ENCODE measurements at places on chromosomes 2 and 18. TPM values are rescaled to one million over a fixed set of nuclear protein-coding genes. Genes with fewer than 3 reads are reported as not detected.

DNA sequence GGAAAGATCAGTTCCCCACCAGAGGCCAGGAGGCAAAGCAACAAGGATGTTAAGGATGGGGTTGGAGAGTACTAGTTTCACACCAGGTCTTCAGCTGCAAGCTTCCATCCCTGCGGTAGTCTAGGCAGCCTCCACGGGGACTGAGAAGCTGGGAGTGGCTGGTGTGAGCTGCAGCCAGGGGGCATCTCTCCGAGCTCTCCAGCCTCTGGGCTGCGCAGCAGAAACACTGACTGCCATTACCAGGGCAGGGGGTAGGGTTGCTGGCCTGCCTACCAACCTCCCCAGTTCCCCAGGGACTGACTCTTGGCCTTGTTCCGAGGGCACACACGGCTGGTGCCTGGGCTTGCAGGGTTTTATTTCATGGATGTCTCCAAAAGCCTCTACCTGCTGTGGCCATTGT, 15.9 kb downstream of the GATA6 start:
- no peak for DNase-seq

DNA sequence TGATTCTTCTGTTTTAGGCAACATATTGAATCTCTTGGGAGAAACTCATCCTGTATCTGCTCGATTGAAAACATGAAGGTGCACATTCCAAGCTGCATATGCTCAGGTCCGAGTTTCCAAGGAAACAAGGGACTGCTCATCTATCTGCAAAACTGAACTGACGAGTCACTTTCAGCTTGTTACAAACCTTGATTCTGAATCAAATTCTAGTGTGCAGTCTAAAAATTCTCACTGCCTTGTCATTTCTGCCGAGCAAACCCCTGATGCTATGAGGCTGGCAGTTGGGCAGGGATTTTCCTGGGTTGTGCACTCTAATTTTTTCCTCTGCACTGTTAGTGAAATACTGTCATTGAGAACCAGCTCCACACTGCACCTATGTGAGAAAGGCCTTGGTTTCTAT, 101.3 kb upstream of the ETAA1 start:
- DNase-seq: no peak

- no peak for DNase-seq
Observed at GRCh38 chr2:120283649-120284048, 31.0 kb downstream of the RALB start.

DNA sequence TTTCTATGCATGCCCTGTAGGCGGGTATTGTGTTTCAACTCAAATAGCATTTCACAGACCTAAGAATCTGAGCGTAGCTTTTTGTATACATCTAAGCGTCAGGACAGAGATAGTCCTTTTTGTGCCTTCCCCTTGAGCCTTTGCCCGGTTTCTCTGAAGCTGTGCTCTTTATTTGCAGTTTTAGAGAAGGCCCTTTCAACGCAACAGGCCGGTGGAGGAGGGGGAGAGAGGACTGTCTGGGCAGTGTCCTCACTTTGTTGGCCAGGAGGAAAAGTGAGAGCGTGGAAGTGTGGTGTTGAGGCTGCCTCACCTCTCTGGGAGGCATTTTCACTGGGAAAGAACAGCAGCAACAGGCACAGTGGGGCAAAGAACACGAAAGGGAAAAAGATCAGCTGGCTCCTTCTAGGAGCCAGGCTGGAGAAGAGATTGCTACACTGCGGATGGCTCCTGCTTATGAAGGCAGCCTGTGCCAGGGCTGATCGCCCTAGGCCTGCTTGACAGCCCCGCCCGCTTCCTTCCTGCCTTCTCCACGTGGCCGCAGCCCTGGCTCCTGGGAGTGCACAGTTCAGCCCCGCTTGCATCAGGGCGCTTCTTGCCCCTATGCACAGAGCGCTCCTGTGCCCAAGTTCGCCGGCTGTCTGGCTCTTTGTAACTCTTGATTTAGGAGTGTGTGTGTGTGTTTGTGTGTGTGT, 195.6 kb upstream of the POU3F3 start:
- peak; percentile 37 for DNase-seq

DNA sequence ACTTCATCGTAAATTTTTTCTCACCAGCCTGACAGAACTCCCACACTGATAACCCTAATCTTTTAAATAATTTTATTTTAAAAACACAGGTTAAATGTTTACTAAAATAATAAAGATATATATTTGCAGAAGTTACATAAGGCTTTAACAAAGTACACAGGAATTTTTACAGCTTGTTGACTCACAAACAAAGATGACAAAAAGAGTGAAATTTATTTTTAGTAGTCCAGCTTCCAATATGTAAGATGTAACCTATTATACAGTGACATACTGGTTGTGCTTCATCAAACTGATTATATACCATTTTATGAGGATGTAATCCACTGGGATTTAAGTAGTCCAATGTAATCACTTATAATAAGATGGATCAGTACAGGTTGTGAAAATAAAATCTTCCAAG, 348.9 kb upstream of the SLC39A10 start:
- no peak for DNase-seq

- DNase-seq: no peak
Observed at GRCh38 chr2:105394951-105395611, 3.8 kb downstream of the FHL2 start.

- DNase-seq: peak; percentile 11
Observed at GRCh38 chr2:170425281-170425751, 247.4 kb downstream of the MYO3B start.

The SERPINB7 gene
- total RNA-seq: 0.99 TPM

DNA sequence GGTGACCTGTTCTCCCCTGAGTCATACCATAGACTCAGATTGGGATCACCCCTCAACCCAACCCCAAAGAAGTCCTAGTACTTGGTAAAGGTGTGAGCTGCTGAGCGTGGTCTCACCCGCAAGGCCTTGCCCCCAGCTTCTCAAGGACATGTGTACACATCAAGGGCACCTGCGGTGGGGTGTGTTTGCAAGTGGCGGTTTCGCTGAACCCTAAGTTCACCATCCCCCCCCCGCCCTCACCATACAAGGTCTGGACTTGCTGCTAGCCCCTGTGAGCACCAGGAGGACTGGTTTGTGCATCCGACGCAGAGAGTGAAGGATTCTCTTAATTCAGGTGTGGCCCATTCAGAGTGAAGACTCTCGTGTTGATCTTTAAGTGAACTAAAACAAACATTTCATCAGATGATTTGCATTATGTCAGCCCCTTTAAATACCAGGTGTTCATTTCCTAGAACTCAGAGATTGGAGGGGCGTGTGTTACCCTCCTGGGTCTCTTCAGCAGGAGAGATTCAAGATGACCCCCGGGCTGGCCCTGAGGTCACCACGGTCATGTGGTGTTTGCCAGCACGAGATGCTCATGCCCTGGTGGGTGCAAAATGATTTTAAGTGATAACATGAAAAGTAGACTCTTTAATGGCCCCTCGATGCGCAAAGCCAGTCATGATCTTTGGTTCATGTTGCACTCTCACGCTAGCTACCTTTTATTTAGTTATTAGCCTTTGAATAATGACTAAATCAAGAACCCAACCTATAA, 27.8 kb downstream of the MTERF4 start:
- DNase-seq: no peak

DNA sequence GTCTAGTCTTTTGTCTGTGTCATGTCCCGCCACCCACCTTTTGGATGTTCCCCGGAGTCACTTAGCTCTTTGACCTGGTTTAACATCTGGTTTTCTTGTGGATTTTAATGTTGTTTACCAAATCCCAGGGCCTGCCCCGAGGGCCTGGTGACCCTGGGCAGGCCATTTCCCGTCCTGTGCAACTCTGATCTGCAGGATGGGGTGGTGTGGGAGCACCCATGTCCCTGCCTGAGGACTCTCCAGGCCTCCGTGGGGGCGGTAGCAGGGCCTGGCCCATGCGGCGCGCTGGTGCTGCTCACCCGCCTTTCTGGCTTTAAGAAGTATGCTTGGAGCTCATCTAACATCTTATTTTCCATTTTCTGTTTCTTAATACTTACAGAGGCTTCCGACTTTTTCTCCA, 10.7 kb downstream of the RAMP1 start:
- DNase-seq: no peak

The RBM44 gene
- not detected for total RNA-seq

GRCh38 chr18:1779587-1779986, 791.7 kb downstream of the METTL4 start:
- DNase-seq: no peak

- peak; percentile 25 for DNase-seq
Observed at GRCh38 chr2:191173206-191173605, 22.4 kb upstream of the STAT4 start.

DNA sequence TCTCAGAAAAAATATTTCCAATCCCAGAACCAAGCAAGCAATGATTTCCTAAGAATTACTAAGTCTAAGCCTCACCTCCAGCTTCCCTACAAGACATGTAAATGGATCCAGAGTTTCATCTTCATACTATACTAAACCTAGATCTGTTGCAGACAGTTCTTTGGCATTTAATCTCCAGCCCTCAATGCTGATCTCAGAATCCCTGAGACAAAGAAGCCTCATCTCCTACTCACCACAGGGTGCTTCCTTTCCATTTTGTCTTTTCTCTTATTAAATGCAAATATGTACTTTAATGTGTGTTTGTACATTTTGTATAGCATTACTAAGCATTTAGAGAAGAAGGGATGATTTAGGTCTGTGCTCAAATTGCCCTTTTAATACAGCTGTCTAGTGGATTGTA, 954.9 kb downstream of the TDRD15 start:
- no peak for DNase-seq

The POTEI gene
- total RNA-seq: 0.13 TPM

- no peak for DNase-seq
Observed at GRCh38 chr2:55175254-55176093, 56.6 kb downstream of the CLHC1 start.

The CPO gene
- not detected for total RNA-seq

The HAAO gene
- total RNA-seq: not detected

DNA sequence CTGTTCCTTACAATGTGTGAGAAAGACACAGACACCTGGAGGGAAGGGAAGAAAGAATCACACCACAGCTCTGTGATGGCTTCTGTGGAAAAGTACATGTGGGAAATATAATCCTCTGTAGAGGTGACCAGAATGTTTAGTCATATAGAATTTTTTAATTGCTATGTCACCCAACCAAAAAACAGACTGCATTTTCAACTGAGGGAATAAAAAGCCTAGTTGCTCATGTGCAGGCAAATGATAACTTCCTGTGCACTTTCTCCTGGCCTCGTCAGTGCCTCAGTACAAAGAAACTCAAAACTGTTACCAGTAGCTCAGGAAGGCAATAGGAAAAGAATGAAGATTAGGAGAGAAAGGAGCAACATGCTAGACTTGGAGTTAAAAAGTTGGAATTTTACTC, 326.8 kb downstream of the OSR1 start:
- no peak for DNase-seq

DNA sequence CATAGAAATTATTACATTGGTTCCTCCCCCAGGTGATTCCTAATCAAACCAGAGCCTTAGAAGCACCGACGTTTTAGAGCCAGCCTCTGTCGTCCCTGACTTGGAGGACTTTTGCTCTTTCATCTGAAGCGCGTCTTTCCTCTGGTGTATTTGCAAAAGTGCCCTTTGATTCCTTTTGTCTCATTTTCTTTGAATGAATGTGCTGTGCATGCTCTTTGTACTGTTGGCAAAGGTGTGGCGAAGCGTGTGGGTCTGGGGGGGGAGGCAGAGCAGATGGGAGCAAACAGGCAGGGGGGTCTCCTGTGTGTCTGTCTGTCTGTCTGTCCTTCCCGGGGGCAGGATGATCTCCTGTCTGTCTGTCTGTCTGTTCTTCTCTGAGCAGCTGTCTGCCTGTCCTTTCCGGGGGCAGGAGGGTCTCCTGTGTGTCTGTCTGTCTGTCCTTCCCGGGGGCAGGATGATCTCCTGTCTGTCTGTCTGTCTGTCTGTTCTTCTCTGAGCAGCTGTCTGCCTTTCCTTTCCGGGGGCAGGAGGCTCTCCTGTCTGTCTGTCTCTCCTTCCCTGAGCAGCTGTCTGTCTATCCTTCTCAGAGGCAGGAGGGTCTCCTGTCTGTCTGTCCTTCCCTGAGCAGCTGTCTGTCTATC, 205.5 kb upstream of the MYT1L start:
- DNase-seq: no peak

- no peak for DNase-seq
Observed at GRCh38 chr2:121746071-121746578, 9.3 kb upstream of the TSN start.

DNA sequence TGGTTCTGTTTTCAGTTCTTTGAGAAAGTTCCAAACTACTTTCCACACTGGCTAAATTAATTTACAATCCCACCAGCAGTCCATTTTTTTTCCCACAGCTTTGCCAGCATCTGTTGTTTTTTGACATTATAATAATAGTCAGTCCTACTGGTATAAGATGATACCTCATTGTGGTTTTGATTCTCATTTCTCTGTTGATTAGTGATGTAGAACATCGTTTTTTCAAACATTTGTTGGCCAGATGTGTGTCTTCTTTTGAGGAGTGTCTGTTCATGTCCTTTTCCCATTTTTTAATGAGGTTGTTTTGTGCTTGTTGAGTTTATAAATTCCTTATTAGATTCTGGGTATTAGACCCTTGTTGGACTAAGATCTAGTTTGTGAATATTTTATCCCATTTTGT, 376.8 kb upstream of the NT5C1B start:
- no peak for DNase-seq

- DNase-seq: peak; percentile 0
Observed at GRCh38 chr2:104434318-104434792, 419.6 kb upstream of the POU3F3 start.

GRCh38 chr2:231567159-231567558, 25.5 kb upstream of the TEX44 start:
- no peak for DNase-seq

The SLC11A1 gene
- 0.03 TPM for total RNA-seq

The SH3BP4 gene
- total RNA-seq: 34.2 TPM

DNA sequence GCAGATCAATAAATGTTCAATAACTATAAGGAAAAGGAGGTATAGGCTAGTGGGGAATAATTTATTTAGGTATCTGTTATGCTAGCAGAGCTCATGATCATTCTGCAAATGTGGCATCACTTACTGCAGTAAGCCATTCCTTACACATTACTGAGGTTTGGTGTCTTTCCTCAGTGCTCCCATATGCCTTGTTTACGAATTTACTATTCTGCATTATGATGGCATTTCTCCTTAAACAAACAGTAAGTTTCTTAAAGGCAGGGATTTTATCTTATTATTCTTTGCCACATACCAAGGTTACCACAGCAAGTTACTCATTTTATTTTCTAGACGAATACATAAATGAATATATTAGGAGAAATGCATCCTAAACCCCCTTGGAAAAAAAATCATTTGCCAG, 88.4 kb downstream of the DSEL start:
- no peak for DNase-seq

DNA sequence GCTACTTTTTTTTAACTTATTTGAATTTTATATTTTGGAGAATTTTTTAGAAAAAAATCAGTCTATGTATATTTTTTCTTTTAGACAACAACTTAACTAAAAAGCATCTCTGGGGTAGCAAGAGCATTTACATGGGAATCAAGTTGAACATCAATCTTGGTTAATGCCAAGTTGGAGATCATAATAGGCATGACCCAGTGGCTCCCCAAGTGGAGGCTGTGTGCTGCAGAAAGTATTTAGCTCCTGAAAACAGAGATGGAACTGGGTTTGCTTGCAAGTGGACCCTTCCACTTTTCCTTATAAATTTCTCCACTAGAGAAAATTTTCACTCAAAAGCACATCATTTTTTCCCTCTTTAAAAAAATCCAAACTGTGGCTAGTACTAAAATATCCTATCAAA, 23.9 kb upstream of the CAVIN2 start:
- DNase-seq: no peak

The KLHL14 gene
- not detected for total RNA-seq

- no peak for DNase-seq
Observed at GRCh38 chr18:3293196-3293951, 31.4 kb downstream of the MYL12B start.

GRCh38 chr2:10864251-10864650, 47.5 kb upstream of the KCNF1 start:
- no peak for DNase-seq

- no peak for DNase-seq
Observed at GRCh38 chr2:186748354-186748753, 54.5 kb downstream of the FAM171B start.
